NCI-H510A (cell line): ENCODE measurements at places on chromosomes 3 and 15.

GRCh38 chr3:97960993-97961766 is 11.1 kb downstream of the RIOX2 start:
- no peak for DNase-seq

GRCh38 chr3:10581251-10581650 is 75.9 kb upstream of the ATP2B2 start:
- DNase-seq, result no peak

GRCh38 chr3:39327746-39328349 is 1.7 kb upstream of the CCR8 start:
- no peak for DNase-seq

DNA sequence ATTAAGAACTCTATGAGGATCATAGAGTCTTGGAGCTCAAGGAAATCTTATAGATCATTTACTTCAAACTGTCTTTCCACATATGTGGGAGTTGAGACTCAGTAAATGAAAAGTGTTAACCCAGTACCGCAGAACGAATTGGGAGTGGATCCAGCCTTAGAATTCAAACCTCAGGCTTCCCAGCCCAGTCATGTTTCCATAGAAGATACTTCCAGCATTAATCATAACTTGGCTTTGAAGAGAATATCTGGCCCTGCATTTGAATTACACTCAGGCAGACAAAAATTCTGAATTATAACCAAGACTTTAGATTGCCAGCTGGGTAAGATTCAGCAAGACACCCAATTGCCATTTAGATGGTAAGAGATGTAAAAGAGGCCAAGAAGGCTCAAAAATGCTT is 972.0 kb downstream of the TUSC7 start:
- no peak for DNase-seq

GRCh38 chr3:178127221-178127620 is 409.0 kb upstream of the KCNMB2 start:
- no peak for DNase-seq

GRCh38 chr3:187062526-187063177 is 76.6 kb downstream of the RPL39L start:
- DNase-seq, result no peak

DNA sequence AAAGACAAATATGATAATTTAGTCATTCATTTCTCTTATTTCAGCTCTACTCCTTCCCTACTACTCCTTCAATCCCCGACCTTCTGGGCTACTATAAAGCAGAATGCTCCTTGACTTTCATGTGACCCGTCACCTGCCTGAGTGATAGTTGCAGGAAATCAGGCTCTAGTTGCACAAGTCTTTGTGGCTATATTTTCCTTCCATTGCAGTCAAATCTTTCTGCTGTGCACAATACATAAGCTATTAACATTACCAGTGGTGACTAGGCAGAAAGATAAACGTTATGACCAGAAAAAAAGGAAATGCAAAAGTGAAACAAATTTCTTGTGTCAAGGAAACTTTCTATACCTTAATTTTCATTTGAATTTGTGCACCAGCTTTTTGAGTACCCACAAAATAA is 2.3 kb downstream of the SUCNR1 start:
- no peak for DNase-seq
